NB4 (cell line): ENCODE measurements at places on chromosomes 16 and 17.

GRCh38 chr16:58336332-58337089 lies 41.7 kb upstream of the PRSS54 start:
- DNase-seq = peak; percentile 86

- no peak for DNase-seq
Measured at GRCh38 chr16:17481736-17482135, 11.0 kb upstream of the XYLT1 start.

- DNase-seq = no peak
Measured at GRCh38 chr17:49571283-49571682, 4.4 kb upstream of the NXPH3 start.

DNA sequence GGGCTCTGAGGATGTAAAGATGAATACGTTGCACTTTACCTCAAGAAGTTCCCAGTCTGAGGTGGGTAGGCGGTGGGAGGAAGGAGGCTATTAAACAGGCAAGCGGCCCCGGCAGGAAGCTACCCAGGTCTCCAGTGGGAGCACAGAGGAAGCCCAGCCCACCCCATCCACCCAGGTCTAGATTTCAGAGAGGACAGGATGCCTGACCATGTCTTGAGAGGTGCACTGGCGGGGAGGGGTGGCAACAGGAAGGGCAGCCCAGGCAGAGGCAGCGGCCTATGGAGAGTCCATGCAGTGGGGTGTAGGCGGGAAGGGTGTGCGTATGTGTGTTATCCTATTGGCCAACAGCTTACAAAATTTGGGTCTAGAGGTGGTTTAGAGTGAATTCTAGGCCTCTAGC lies 13.9 kb downstream of the SARM1 start:
- DNase-seq = no peak

DNA sequence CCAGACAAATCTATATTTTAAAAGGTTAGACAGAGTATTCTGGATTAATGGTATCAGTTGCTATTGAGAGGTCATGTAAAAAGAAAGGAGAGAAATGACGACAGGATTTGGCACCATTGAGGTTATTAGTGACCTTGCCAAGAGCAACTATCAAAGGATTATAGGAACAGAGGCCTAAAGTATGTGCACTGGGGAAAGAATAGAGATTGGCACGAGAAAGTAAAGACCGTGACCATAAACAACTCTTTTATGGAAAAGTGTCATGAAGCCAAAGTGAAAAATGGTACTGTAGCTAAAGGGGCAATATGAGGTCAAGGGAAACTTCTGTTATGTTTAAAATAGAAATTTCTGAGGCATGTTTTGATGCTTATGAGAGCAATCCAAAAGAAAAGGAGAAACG lies 115.2 kb upstream of the KIF2B start:
- DNase-seq = no peak

GRCh38 chr17:79915850-79916430 lies 76.7 kb upstream of the CBX4 start:
- DNase-seq = peak; percentile 52

- DNase-seq = peak; percentile 90
Measured at GRCh38 chr17:15920758-15921239, 24.1 kb upstream of the ADORA2B start.

GRCh38 chr16:67436640-67437193 lies 5.8 kb downstream of the HSD11B2 start:
- no peak for DNase-seq

DNA sequence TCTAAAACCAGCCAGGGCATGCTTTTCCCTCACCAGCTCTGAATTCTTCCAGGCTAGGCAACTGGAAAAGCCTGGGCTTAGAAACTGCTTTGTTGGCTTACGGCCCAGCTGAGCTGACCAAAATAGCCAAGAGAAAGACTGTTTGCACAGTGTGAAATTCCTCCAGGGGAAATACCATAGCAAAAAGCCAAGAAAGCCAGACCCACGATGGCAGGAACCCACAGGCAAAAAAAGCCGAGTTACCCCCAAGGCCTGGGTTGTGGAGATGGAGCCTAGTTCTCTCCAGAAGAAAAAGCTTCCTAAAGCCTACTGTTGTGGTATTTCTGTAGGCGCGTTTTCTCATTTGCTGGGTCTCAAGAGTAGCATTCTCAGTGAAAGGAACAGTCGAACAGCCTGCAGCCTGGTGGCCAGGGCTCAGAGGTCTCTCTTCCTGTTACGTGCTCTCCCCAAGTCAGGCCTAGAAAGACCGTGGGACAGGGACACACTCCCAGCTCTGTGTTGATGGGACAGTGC lies 9.2 kb downstream of the SP2 start:
- no peak for DNase-seq

DNA sequence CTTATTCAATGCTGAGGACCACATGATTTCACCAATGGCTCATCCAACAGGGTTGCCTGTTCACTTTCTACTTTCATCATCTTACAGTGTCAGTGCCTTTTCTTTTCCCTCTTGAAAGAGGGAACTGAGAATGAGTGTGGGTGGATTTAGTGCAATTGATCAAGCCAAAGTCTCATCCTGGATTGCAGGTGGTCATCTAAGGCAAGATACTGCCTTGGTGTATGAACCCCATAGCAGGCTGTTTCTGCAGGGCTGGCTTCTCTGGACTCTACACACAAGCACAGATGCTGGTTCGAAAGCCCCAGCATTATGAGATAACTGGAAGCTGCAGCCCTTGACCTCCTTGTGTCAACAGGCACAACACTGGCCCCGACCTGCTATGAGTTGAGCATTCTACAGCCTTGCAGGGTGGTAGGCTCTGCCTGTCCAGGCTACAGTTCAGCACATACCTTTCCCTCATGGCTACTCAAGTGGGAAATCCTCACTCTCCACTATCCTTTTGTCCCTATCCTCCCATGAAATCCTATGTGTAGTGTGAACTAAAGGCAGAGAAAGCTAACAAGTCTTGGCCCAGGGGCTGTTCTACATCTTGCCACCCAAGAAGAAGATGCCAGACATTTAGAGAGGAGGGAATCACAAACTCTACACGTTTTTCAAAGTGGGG lies 358.7 kb downstream of the SLC39A11 start:
- DNase-seq = no peak

DNA sequence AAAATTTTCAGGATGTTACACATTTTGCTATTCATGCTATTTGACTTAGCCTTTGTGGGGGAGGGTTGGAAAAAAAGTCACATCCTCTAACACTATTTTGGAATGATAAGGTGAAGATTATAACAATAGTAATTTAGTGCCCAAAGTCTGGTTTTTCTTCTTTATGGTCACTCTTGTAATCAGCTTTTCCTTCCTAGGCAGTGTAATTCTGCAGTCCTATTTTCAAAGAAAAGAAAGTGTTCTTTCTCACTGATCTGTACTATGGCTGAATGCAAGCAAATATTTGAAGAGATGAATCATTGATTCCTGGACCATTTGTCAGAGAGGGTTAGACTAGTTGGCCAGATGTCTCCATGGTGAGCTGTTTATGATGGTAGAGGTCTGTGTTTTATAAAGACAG lies 8.4 kb downstream of the RSPRY1 start:
- DNase-seq = no peak

DNA sequence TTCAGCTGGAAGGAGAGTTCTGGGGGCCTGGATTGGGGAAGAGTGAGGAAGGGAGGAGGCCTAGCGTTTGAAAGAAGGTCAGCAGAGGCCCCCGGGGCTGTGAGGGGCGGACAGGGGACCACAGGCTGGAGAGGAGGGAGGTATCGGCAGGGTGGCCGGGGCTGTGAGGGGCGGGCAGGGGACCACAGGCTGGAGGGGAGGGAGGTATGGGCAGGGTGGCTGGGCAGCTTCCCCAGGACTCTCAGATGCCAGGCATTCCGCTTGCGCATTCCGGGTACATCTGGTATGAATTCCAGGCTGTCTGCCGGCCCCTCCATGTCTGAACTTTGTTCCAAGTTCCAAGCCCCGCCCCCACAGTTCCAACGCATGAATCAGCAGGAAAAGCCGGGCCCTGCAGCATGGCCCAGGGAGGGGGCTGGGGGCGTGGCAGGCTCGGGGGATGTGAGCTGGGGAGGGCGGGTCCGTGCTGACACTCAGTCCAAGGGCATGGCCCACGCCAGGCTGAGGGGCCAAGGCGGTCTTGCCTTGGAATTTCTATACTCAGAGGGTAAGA lies 4.3 kb upstream of the TLCD2 start:
- DNase-seq = peak; percentile 54

DNA sequence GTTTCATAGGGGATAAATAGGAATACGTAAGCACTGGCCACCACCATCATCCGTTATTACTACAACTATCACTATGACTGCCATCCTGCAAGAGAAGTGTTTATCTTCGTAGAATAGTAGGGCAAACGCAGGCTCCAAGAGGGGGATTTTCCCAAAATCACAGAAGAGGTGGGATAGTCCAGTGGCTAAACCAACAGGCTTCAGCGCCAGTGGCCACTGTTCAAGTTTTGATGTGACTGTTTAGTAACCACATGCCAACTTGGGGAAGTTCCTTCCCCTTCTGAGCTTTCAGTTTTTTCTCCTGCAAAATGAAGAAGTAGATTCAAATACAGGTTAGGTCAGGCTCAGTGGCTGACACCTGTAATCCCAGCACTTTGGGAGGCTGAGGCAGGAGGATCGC lies 60.7 kb upstream of the GRIN2A start:
- peak; percentile 16 for DNase-seq

GRCh38 chr17:62578757-62579487 lies 48.5 kb upstream of the MRC2 start:
- DNase-seq = no peak

DNA sequence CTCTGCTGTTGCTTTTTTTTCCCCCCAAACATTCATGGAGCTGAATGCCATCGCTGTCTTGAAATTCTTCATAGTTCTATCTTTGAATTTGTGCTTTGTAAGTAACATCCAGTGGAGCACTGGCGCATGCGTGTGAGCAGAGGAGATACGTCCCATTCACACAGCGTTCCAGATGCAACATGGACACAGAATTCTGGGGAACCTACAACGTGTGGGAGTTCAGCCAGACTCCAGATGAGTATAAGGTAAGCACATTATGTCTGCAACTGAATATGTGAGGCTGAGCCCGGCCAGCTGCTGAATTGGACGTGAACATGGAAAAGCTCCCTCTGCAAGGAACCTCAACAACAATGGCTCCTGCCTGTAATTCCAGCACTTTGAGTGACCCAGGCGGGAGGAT lies 4.3 kb upstream of the ATP1B2 start:
- DNase-seq = no peak

- DNase-seq = peak; percentile 97
Measured at GRCh38 chr17:29722411-29723198, 99.9 kb upstream of the CORO6 start.

DNA sequence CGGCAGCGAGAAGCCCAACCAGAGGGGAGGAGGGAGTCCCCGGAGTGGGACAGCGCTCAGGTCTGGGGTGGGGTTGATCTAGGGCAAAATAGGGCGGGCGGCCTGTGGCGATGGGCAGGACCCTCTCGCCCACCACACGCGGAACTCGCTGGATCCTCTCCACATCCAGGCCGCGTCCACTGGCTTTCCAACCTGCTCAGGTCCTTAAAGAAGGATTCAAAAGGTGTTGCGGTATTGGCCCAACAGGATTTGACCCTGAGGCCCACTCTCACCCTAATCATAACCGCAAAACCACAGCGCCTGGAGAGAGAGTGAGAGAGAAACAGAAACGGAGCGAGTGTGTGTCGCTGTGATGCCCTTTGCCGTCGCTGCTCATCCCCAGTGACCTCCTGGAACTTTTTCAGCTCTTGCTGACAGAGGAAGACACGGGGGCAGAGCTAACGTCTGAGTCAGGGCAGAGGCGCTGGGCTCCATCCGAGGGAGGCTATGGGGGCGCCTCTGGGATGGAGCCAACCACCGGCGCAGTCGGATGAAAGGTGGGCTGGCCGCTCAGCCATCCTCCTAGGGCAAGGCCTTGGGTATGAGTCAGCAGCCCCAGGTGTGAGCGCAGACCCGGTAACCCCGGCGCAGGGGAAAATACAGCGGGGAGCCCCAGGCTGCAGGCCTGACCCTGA lies 16.7 kb upstream of the OR1F1 start:
- DNase-seq = peak; percentile 57

- no peak for DNase-seq
Measured at GRCh38 chr16:65314627-65315008, 192.8 kb upstream of the CDH11 start.

DNA sequence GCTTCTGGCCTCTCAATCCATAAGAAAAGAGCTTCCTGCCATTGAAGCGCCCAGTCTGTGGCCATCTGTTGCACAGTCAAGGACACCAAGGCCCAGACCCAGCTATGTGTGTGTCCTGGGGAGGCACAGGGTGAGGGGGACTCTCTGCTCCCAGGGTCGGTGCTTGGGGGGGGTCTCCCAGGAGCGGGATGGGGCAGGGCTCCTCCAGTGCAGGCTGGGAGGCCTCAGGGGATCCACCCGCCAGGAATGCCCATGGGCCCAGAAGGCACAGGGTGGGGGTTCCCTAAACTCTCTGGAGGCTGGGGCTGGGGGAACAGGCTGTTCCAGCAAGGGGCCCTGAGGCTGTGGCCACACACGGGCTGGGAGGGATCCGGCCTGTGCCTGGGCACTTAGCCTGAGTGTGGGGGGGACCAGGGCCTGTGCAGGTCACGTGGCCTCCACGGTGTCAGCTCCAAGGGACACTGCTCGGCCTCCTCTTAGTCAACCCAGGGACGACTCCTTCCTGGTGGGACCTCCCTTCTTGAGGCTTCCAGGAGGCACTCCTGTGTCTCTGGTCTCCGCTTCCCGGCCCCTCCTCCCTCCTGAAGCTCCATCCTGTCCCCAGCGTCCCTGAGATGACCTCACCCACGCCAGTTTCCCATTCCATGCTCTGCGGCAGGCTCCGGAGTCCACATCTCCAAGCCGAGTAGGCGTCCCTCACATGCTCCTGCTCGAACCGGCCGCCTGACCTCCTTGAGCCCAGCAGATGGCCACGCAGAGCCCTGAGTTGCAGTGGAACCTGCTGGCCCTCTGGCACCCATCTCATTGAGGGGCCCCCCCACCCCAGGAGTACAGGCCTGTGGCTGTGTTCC lies 23.1 kb upstream of the BAHCC1 start:
- peak; percentile 51 for DNase-seq

GRCh38 chr17:80585890-80586845 lies 41.5 kb downstream of the RPTOR start:
- peak; percentile 76 for DNase-seq

- no peak for DNase-seq
Measured at GRCh38 chr17:62186841-62187240, 121.8 kb upstream of the MED13 start.

GRCh38 chr16:75635036-75635435 lies 12.0 kb upstream of the ADAT1 start:
- no peak for DNase-seq

DNA sequence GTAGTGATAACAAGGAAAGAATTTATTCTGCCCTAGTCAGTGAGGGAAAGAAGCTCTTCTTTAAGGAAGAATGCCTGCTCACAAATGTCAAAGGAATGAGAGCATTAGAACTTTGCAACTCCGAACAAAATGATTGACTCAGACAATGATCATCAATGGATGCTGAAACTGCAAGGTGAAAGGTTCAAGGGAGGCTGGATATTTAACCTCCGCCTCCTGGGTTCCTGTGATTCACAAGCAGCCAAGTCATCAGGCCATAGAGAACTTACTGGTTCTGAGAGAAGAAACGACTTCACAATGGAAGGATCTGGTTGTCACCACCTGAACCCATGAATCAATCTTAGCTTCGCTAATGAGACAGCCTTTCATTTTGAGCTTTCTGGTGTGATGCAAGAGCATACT lies 16.0 kb upstream of the SCNN1B start:
- DNase-seq = no peak

DNA sequence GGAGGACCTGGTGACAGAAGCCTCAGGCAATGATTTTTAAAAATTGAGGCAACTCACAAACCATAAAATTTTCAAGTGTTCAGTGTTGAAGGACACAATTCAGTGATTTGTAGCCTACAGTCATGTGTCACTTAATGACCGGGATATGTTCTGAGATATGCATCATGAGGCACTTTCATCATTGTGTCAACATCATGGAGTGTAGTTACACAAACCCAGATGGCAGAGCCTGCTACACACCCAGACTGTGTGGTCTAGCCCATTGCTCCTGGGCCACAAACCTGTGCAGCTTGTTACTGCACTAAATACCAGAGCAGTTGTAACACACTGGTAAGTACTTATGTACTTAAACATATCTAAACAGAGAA lies 1.6 kb downstream of the PRSS41 start:
- no peak for DNase-seq
